ENCODE measurements at places on chromosomes 7 and 10. TPM values are rescaled to one million over a fixed set of nuclear protein-coding genes. Genes with fewer than 3 reads are reported as not detected.
A peak's percentile ranks its signal among the peaks of the same experiment; 100 is the strongest.

DNA sequence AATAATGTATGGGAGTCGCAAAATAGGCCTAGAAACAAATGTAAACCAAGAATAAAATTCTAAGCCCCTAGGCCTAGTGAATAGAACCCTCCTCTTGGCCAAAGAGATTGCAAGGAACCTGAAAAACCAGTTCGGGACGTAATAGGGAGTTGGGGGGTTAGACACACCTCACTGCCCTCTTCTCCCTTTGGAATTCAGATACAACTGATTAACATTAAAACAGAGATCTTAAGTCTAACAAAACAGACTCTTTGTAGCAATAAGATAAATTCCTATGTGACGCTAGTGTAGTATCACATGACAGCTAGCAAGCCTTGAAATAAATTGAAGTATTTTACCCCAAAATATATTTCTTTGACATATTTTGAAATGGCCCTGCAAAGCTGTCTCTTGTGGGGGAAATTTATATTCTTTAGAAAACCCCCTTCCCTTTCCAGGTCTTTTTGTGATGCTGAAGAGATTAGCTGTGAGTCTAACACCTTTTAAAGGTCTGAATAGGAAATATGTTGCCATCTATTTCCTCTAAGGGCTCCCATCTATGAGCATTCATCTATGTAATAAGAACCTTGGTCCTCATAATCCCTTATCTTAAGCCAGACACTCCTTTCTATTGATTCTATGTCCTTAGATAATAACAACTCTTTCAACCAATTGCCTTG is 623.4 kb upstream of the NRG3 start:
- DNase-seq: no peak

DNA sequence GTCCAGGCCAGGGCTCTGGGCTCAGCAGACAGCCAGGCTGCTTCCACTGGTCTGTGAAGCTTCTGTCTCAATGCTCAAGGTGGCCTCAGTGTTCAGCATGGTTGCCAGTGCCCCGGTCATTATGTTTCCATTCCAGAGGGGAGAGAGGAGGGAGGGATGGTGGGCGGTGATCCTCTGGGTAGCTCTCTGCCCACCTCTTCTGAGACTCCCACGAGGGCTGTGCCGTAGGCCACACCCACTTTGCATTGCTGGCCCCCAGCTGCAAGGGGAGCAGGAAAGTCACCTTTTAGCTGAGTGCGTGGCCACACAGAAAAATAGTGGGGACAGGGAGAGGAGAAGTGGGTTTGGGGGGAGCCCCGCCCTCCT is 42.5 kb downstream of the FOXK1 start:
- no peak for DNase-seq

GRCh38 chr10:104447331-104447730 is 93.7 kb downstream of the CFAP58 start:
- no peak for DNase-seq

DNA sequence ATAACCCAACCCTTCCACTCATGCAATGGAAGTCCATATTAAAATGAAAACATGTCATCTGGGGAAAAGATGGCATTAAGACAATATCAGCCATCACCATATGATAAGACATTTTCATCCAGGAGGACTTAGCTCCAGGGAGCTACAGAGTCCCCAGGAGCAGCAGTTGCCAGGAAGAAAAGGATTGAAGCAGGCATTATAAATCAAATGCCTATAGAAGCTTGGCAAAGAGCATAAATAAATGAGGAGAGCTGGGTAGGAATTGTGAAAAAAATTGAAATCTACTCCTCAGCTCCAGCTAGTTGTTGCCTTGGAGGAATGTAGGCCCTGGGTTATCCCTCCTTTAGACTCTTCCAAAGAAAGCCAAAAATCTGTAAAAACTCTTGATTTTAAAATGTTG is 42.5 kb downstream of the FAM13C start:
- no peak for DNase-seq

GRCh38 chr7:48040944-48041652 is 5.8 kb downstream of the C7orf57 start:
- DNase-seq: no peak

DNA sequence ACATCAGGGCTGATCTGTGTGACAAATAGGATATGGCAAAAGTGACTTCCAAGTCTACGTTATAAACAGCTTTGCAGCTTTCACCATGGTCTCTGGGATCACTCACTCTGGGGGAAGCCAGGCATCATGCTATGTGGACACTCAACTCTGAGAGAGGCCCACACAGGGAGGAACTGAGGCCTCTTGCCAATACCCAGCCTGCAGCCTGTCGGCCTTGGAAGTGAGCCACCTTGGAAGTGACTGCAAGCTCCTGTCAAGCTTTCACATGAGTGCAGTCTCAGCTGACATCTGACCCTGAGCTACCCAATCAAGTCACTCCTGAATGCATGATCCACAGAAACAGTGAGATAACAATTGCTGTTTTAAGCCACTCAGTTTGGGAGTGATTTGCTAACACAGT is 56.5 kb downstream of the MMRN2 start:
- peak; percentile 89 for DNase-seq

GRCh38 chr7:8823486-8823885 is 390.1 kb downstream of the NXPH1 start:
- no peak for DNase-seq

- DNase-seq: no peak
Measured at GRCh38 chr10:117266400-117266799, 25.5 kb downstream of the SLC18A2 start.

- no peak for DNase-seq
Measured at GRCh38 chr10:92530421-92530820, 43.5 kb downstream of the IDE start.

DNA sequence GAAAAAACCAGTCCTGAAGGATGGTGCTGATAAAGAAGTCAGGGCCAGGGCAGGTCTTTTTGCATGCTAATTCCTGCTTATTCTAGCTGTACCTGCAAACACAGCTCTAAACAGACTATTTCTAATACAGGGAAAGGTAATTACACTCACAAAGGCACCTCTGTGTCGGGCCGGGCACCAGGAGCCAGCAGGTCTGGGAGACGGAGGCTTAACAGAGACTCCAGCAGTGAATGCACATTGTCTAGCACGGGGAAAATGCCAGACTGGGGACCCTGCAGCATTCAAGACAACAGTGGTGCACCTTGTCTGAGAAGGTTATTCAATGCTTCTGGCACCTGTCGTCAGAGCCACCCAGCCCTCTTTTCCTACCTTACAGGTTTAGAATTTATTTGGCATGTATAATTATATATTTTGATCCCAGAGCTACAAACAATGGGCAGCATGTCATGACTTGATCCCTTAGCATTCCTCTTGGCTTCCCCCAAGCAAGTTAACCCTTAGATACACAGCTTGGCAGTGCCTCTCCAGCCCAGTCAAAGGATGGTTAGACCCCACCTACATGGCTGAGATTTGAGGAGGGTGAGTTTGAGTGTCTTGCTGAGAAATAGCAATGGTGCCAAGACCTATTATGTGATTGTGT is 185.2 kb downstream of the SLC25A13 start:
- DNase-seq: no peak

DNA sequence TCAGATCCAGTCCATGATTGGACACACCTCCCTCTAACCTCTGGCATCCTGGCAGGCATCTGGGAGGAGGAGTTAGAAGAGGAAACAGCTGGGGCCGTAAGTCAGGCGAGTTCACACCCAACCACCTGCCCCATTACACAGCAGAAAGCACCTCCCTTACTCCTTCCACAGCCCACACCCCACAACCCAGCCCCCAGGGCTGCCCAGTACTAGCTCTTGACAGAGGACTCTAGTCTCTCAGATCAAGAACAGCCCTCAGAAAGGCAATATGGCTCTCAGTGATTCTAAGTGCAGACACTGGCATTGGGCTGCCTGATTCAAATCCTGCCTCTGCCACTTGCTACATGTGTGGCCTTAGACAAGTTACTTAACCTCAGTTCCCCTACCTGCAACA is 34.1 kb downstream of the KCNMA1 start:
- DNase-seq: no peak

GRCh38 chr7:107322015-107322414 is 147.8 kb upstream of the GPR22 start:
- DNase-seq: no peak

- DNase-seq: no peak
Measured at GRCh38 chr7:67989142-67989541, 992.5 kb downstream of the TYW1 start.

DNA sequence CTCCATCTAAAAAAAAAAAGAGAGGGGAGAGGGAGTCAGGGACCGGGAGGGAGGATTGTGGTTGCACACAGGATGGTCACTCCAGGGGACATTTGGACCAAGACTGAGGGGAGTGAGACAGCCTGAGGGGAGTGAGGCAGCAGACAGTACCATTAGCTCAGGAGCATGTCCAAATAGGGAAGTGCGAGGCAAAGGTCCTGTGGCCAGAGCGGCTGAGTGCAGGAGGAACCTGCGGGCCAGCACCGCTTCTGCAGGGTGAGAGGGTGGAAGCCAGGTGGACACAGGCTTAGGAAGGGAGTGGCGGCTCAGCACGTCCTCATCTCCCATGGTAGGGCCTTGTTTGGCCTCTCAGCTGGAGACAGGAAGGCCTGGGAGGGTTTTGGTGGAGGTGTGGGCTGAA is 48.9 kb upstream of the PFKFB3 start:
- no peak for DNase-seq

- no peak for DNase-seq
Measured at GRCh38 chr7:3180604-3181003, 120.4 kb upstream of the SDK1 start.

GRCh38 chr7:151251689-151252560 is 3.4 kb upstream of the SMARCD3 start:
- DNase-seq: peak; percentile 71

DNA sequence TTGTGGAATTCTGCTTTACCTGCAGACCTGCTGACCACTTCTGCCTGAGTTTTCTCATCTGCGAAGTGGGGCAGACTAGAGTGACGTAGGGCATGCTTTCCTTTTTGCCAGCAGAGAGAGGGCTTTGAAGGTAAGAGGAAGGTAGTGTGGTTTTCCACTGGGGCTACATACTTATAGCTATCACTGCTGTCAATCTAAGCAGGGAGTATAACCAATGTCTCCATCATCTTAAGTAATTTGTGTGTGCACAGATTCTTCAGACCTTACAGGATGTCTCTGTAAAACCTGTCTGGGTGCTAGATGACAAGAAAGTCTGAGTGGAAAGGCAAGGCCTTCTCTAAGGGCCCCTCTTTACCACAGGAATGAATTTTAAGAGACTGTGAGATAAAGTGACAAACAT is 106.8 kb downstream of the RBM20 start:
- DNase-seq: no peak

GRCh38 chr7:111292026-111292470 is 201.1 kb downstream of the LRRN3 start:
- peak; percentile 16 for DNase-seq

GRCh38 chr10:664893-665292 is 24.6 kb downstream of the DIP2C start:
- no peak for DNase-seq

GRCh38 chr10:7892146-7892545 is 73.8 kb downstream of the TAF3 start:
- DNase-seq: no peak

- DNase-seq: no peak
Measured at GRCh38 chr7:44889086-44889781, 3.9 kb upstream of the PURB start.

DNA sequence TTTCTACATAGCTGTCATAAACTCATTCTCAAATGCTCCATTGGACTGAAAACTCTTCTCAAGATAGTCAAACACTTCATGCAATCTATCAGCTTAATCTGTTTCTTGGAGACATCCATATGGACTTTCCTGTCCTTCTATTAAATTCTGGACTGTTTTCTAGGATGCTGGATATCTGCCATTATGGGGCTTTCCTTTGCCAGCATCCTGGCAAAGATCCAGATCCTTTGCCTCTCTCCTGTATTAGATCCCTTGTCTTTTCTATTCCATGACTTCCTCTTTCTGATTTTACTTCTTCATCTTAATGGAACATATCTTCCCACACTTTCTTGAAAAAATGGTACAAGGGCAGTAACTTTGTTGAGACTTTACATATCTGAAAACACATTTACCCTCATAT is 35.9 kb upstream of the SKAP2 start:
- no peak for DNase-seq

- no peak for DNase-seq
Measured at GRCh38 chr7:39829028-39829427, 121.0 kb upstream of the CDK13 start.

DNA sequence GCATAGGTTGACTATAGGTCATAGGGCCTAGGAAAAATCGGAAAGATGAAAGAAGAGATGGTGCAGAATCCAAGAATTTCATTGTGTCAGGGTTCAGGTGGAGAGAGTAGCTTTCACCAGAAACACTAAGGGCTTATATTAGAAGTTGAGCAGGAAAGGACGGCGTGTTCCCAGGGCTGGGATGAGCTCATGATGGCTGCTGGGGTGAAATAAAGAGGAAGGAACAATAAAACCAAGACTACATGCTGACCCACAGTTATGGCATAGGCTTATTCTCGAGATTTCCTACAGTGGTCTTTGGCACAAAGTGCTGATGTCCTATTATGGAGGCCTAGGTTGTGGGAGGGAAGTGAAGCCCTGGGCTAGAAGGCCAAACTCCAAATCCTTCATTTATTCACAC is 195.8 kb downstream of the PTEN start:
- DNase-seq: no peak

GRCh38 chr10:69269761-69270160 is 8.5 kb upstream of the HK1 start:
- DNase-seq: no peak

DNA sequence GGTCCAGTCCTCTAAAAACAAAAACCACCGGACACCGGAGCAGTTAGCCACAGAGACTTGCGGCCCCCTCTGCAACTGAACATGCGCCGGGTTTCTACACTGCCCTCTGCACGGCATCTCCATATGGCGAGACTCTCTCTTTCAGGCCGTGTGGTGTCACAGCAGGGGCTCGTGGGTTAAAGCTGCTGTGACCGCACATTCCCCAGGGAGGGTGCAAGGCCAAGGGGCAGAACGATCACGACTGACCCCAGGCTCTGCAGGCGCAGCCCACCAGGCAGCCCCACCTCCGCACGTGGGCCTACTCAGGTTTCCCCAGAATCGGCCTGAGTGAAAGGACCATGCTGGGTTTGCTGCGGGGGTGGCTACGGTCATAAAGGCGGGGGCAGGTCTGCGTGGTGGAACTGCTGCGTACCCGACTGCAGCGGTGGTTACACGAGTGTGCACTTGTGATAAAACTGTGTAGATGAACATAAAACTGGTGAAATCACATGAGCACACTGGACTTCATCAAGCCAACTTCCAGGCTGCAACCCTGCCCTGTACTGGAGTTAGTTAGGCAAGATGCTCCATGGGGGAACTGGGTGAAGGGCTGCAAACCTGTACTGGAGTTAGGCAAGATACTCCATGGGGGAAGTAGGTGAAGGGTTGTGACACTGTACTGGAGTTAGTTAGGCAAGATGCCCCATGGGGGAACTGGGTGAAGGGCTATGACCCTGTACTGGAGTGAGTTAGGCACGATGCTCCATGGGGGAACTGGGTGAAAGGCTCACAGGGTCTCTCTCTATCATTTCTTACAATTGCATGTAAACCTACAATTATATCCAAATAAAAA is 81.4 kb upstream of the PPP2R2D start:
- no peak for DNase-seq

GRCh38 chr7:141242568-141242967 is 168.7 kb downstream of the TMEM178B start:
- DNase-seq: no peak

Gene CCDC172
- total RNA-seq: not detected

Gene ATP6V0A4
- not detected for total RNA-seq

Gene PPRC1
- 3.8 TPM for total RNA-seq

Gene RET
- not detected for total RNA-seq

Gene CNNM1
- total RNA-seq: 0.81 TPM

Gene HMX3
- total RNA-seq: not detected

Gene CHAT
- total RNA-seq: not detected

Gene AGAP5
- total RNA-seq: 0.55 TPM

Gene ZNF239
- 14.3 TPM for total RNA-seq

Gene ICA1
- 51.6 TPM for total RNA-seq

Gene CPVL
- not detected for total RNA-seq

Gene CALML3
- total RNA-seq: not detected
